ENCODE measurements at places on chromosomes 12 and 14.

DNA sequence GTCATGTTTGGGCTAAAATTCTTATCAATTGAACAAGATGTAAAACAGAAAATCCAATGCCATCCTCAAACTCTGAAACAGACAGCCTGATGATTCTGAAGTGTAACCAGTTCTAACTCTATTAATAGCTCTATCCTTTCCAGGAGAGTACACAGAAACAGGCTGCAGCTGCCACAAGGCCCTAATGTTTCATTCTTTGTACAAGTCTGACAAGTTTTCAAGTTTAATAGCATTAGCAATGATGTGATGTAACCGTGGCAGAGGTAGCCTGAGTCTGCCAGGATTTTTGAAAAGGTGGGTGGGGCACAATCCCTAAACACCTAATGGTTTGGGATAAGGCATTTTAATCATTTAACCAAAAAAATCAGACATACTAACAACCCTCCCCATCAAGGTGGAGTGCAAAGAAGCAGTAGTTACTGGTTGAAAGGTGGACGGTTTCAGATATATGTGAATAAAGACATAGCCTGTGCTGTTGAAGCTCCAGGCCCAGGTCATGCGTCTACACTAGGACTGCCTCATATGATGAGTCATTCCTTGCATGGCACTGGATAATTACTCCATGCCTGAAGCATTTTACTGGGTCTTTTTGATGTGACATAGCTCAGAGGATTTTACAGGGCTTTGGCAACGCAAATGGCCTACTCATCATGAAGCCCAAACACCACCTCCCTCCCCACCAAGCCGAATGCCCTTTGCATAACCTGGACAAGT, 145.1 kb upstream of the GRIP1 start:
- DNase-seq, result no peak

GRCh38 chr12:4477129-4477528, 31.5 kb upstream of the FGF6 start:
- DNase-seq, result no peak

GRCh38 chr12:109952160-109952858, 43.9 kb downstream of the GIT2 start:
- no peak for DNase-seq

DNA sequence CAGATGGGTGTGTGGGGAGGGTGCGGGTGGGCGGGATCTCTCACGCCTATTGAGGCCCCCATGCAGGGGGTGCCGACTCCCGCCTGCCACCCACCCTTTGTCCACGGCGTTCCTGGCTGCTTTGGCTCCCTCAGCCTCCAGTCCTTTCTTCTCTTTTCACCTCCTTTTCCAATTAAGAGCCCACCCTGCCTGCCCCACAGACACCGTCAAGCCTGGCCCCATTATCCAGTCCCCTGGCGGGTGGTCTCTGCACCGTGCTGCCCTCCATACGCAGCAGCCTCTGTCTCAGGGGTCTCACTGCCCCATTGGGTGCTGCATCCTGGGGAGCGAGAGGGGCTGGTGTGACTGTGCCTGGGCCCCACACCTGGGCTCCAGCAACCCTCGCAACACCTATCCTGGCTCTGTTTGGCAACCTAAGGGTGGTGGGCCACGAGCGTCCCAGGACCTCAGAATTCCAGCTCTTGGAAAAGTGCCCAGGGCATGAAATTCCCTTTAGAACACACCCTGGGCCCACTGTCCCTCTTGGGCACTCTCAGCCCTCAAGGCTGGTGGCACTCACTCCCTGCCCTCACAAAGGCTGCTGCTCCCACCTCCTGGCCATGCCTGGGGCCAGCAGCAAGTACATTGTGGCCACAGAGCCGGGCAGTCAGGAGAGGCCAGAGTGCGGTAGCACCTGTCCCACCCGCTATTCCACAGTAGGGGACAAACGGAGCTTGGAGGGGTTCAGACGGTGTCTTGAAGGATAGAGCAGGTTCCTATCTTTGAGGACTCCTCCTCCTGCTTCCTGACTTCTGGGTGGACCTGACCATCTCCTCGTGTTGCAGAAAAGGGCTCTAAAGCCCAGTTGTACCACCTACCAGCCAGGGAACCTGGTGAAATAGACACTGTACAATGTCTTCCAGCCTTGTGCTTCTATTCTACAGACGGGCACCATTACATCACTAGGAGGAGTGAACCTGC, 114.1 kb downstream of the KIF26A start:
- DNase-seq, result no peak

DNA sequence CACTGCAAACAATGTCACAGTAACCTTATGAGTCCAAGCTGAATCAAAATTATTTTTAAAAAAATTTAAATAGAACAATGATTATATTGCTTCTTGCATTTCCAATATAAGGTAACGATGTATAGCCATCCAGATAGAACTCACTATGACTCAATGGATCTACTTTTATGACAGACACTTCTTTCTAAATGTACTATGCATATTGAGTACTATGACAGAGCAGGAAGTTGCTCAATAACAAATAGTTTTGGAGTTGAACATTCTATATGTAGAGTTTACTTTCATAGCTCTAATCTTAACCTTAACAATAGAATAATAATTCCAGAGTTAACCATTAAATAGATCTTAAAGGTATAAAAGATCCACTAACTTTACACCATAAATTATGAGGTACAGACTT, 46.7 kb upstream of the ALG10B start:
- DNase-seq, result no peak

DNA sequence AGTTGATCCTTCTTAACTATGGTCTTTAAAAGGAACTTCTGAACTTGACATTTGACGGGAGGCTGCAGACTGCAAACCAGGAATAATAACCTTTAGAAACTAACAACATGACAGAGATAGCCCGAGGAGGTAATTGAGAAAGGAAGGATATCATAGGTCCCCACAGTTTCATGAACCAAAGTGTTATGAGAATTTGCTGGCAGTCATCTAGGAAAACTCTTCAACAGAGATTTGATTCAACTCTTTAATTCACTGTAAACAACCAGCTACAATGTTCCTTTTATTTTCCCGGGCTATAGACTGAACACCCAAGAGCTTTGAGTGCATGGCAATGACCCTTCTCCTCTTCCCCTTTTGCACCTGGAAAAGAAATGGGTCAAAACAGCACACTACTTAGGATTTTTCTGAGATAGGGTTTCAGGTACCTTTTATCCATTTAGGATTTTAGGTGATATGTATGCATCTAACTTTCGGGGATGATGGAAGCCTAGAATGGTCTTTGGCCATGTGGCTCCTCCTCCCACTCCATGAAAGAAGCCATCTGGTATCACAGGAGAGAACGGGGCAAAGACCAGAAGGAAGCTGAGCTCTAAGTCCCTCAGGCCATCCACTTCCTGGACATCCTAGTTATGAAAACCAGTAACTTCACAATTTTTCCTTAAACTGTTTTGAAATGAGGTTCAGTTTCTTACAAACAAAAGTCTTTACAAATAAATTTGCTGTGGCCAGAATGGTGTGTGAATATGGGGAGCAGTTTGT, 23.0 kb downstream of the GLT8D2 start:
- DNase-seq, result no peak

GRCh38 chr14:89138846-89139245, 278.2 kb downstream of the FOXN3 start:
- DNase-seq, result no peak

DNA sequence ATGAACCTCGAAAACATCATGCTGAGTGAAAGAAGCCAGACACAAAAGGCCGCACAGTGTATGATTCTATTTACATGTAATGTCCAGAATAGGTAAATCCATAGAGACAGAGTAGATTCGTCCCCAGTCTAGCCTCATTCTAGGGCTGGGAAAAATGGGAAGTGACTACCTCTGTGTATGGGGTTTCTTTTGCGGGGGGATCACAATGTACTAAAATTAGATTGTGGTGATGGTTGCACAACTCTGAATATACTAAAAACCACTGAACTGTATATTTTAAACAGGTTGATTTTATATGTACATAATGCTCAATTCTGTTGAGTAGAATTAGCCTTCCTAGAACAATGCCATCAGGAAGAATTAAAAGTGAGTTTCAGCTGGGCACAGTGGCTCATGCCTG, 6.3 kb upstream of the RILPL2 start:
- DNase-seq, result no peak

DNA sequence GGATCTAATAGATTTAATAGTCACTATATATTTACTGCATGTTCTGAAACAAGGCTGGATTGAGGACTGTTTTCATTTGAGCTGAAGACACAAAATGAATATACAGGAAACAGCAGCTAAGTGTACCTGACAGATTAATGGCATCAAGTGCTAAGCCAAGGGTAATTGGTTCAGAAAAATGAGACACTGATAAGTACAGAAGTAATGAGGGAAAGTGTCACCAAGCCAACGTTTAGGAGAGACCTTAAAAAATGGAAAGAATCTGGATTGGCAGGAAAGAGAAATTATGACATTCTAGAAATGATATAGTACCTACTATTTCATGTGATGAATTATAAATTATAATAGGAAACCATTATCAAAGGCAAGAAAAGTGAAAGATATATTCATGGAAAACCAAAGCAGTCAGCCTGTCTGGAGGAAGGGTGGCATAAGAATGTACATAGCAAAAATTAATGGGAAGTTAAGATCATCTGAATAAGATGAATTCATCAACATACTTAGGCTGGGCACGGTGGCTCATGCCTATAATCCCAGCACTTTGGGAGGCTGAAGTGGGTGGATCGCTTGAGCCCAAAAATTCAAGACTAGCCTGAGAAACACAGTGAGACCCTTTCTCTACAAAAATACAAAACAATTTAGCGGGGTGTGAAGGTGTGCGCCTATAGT, 21.0 kb upstream of the DUSP16 start:
- no peak for DNase-seq

DNA sequence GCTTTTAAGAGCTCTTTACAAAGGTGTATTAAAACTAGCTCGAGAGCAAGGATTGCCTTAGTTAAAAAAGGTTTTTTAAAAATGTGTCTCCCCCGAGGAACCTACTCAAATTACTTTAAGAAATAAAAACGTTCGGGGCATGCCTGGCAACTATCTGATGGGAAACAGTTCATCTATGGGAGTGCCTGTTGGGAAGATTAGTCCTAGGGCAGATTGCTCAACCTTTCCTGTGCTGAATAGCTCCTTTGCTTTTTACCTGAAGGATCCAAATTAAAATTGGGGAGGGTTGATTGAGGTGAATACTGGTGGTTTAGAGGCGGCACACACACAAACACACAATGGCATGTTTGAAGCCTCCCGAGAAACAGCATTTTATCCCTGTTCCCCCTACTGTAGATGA, 541.4 kb upstream of the ATP2B1 start:
- DNase-seq, result no peak

GRCh38 chr14:61940666-61941420, 178.6 kb downstream of the SNAPC1 start:
- DNase-seq, result no peak

- DNase-seq, result no peak
These were observed 32.9 kb upstream of the EEA1 start for GRCh38 chr12:92961949-92962348.

DNA sequence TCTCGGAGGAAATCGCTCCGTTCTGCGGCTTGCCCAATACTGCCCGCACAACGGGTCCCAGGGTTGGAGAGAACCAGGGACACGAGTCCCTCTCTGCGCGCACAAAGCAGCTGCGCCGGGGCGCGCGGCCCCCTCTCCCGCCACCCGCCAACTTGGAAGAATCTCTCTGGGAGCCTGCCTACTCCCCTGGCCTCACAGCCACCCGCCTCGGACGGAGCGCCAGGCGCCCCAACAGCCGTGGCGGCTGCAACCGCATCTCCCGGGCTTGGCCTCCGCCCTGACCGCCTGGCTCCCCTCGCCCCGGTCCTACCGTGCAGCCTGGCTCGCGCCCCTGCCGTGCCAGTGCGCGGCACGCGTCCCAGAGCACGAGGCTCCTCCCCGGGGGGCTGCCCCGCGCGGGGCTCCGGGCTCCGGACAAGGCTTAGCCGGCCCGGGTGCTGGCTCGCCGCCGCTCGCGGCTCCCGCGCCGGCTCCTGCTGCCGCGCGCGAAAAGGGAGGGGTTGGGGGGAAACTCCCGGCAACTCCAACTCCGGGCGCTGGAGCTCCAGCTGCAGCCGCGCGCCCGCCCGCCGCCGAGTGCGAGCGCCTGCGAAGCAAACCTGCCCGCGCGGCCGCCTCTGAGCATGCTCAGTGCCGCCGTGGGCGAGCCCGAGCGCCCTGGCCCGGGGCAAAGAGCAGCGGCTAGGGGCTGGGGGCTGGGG, at the start of gene STXBP6:
Gene STXBP6 (minus strand): TSS at position 580 of the 701 bp plus-strand sequence. CDS start 75,329 bp downstream, outside the sequence.
- DNase-seq, result no peak
